Cerebellar nuclear complex (tissue), 1 donor: ENCODE measurements at places on chromosomes 11 and 22.

GRCh38 chr22:46626911-46627805, 7.0 kb downstream of the GRAMD4 start:
- DNase-seq, result no peak

- DNase-seq, result no peak
These were observed 7.9 kb downstream of the SNAP29 start for GRCh38 chr22:20866736-20867135.

- DNase-seq, result no peak
These were observed 19.8 kb upstream of the INCENP start for GRCh38 chr11:62103986-62104385.

GRCh38 chr11:67468456-67468758, 644 bp downstream of the TMEM134 start:
- no peak for DNase-seq

- DNase-seq, result no peak
These were observed 13.2 kb downstream of the CD6 start for GRCh38 chr11:60984636-60985035.

DNA sequence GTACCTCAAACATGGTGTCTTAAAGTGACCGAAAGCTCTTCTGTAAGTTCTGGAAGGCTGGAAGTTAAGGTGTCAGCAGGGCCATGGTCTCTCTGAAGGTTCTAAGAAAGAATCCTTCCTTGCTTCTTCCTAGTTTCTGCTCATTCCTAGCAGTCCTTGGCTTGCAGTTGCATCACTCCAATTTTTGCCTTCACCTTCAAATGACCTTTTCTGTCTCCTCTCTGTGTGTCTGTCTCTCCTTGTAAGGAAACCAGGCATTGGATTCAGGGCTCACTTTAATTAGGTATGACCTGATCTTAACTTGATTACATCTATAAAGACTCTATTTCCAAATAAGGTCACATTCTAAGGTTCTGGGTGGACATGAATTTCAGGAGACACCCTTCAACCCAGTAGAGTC, 8.7 kb downstream of the AASDHPPT start:
- DNase-seq, result no peak
